Activated naive CD8-positive, alpha-beta T cell treated with anti-CD3 and anti-CD28 coated beads, Interleukin-2, amount 50 U/mL, for 16 hours (primary cell): ENCODE measurements at places on chromosomes 5 and 9.

GRCh38 chr9:86687788-86688187, 259.5 kb downstream of the GAS1 start:
- DNase-seq = no peak

DNA sequence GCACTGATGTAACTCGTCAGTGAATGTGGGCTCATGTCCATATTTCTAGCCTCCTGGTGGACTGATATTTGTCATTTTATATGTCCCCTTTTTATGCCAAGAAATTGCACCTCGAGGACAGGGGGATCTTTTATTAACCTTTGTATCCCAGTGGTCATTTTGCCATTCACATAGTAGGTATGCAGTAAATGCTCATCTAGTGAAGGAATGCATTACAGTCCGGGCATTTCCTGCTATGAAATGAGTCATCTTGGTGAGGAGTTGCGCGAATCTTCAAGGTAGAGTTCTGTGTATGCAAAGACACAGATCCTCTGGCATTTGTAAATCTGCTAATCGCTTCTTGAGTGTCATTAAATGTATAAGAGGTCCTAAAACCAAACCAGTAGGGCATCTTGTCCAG, 755.5 kb upstream of the ADAMTS16 start:
- DNase-seq = no peak

GRCh38 chr5:135447298-135447929, at the start of gene DCANP1:
Gene DCANP1, minus strand, starts transcription at chr5:135447348. Its CDS starts 240 bp downstream, at chr5:135447108.
- DNase-seq = no peak

GRCh38 chr5:166562246-166562645, 1729.2 kb upstream of the WWC1 start:
- no peak for DNase-seq

DNA sequence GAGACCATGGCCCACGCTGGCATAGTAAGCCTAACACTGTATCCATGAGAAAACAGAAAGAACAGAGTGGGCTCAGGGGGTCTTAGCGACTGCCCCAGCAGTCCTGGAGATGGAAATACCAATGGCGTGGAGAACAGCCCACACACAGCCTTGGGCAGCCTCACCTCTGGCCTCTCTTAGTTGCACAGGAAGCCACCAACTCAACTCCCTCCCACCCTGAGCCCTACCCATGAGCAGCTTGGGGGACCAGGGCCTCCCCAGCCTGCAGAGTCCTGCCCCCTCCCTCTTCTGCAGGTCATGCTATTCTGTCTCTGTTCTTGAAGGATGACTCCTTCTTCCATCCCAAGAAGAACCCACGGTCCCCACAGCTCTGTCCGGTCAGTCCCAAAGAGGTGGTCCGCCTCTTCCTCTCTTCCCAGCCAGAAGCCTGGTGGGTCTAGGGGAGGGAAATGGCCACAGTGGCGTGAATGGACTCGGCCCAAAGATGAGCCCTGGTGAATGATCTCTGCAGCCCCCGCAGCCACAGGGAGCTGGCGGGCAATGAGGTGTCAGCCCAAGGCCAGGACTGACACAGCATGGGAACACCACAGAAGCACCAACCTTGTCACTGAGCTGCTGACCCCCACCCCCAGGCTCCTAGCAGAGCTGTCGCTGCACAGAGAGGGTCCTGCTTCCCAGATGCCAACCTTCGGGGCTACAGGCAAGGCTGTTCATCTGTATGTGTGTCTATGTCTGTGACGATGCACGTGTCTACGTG, 131.2 kb downstream of the ROR2 start:
- DNase-seq = no peak

GRCh38 chr5:58462154-58462553, 2.3 kb upstream of the PLK2 start:
- DNase-seq = no peak

- no peak for DNase-seq
Measured at GRCh38 chr5:164663198-164663989, 1158.0 kb downstream of the MAT2B start.
